ENCODE measurements at places on chromosomes 7 and 10.

- no peak for DNase-seq
These were observed 60.0 kb upstream of the LRGUK start for GRCh38 chr7:134067164-134067563.

DNA sequence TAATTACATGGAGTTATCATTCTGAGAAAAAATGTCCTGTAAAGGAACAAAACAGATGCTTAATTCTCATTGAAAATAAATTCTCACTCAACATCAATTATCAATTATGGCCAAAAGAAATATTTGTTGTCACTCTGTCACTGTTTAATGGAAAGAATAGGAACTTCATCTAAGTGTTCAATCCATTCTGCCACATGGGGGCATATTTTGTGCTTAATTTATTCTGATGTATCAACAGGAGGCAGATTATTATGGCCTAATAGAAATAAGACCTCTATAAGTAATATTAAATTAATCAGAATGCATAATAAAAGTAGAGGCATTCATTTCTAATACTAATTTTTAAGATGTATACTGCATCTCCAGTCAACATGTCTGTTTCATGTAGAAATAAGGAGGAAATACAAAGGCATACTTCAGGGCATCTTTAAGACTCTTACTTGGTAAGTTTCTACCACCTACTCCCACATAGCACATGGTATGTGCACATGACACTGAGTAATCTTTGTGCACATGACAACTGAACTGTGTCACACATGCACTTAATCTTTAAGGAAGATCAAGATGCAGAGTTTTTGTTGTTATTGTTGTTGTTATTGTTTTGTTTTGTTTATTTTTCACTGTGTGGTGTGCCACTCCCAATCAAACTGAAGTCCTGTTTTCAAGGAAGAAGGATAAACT is 420.4 kb upstream of the SEMA3A start:
- no peak for DNase-seq

GRCh38 chr10:115417585-115418265 is 324.6 kb downstream of the ATRNL1 start:
- DNase-seq = no peak

DNA sequence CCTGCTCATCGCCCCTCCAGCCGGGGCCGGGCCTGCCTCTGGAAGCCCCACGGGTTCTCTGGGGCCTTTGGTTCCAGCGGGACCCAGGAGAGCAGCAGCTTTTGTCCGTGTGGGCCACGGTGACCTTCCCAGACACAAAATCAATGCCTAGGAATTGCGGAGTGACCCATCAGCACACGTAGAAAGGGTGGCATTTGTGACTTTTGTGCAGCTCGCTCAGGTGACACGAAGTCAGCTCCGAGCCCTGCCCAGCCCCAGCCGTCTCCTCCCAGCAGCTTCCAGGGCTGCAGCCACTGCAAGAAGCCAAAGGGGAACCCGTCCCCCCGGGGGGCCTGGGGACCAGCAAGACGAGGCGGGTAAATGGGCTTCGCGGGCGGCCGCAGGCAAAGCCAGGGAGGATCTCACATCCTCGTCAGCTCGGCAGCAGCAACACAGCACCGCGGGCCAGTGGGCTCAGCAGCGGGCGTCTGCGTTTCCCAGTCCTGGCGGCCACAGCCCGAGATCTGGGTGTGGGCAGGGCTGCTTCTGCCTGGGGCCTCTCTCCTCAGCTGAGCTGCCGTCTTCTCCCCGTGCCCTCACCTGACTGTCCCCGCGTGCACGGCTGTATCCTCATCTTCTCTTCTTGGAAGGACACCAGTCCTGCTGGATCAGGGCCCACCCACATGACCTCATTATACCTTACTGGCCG is 88.5 kb downstream of the PAXIP1 start:
- no peak for DNase-seq

- DNase-seq = no peak
These were observed 3.4 kb downstream of the TACR2 start for GRCh38 chr10:69413221-69413865.
